ENCODE measurements at places on chromosomes 5 and 9.
A peak's percentile ranks its signal among the peaks of the same experiment; 100 is the strongest.

DNA sequence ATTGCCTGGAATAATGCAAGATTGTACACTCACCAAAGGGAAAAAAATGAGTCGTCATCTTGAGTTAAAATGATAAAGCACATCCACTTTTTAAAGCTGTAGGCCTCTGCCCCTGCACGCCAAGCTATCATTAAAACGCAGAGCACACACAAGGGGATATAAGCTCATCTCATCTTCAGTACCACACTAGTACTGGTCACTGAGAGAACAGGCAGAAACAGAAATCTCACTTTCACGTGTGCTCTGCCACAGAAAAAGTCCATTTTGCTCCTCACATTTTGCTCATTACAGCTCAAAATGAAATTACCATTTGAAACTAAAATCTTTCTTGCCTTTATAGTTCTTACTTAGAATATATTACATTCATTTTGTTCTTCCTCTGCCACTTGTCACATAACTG lies 99.2 kb upstream of the SLC30A5 start:
- no peak for DNase-seq

- DNase-seq: no peak
These were observed 185.5 kb downstream of the TAF11L14 start for GRCh38 chr5:17819783-17820182.

DNA sequence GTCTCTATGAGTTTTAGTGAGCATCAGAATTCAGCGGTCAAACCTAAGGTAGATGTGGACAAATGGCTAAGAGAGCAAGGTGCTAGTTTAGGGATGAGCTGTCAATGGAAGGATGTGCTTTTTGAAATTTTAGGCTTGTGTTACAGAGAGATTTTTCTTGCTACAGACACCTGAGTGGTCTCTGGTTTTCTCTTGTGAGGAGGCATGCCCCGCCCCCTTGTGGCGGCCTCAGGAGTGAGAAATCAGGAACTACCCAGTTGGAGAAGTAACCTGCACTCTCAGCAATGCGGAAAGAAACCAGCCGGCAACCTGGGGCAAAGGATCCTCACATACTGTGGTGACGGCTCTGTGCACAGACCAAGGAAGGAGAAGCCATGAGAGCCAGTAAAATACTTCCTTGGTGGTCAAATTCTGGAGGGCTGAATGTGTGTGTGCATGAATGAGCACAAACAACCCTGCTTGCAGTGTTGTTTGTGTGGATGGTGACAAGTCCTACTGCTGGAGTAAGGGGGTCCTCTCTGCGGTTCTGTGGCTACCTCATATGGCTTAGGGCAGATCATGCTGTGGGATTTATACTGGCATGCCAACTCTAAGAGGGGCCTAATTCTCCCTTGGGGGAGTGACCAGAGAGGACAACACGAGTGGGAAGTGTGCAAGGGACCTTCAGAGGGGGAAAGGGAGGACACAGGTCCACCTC lies 16.7 kb upstream of the HSD17B4 start:
- peak; percentile 23 for DNase-seq

- DNase-seq: peak; percentile 47
These were observed 313.0 kb downstream of the CETN3 start for GRCh38 chr5:90096415-90097081.

DNA sequence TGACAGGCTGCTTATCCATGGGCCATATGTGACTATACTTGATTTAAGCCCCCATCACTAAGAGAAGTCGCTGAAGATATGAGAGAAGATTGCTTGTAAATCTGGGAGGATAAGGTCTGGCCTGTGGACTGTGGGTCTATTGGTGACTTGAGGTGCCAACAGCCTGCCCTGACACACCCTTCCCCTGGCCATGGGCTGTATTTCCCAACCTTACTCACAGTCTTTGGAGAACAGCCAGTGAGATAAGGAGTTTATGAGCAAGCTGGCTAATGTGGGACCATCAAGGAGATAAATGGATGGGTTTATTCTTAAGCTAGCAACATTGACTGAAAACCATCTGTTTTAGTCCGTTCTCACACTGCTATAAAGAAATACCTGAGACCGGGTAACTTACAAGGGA lies 231.3 kb downstream of the ZSWIM6 start:
- no peak for DNase-seq

DNA sequence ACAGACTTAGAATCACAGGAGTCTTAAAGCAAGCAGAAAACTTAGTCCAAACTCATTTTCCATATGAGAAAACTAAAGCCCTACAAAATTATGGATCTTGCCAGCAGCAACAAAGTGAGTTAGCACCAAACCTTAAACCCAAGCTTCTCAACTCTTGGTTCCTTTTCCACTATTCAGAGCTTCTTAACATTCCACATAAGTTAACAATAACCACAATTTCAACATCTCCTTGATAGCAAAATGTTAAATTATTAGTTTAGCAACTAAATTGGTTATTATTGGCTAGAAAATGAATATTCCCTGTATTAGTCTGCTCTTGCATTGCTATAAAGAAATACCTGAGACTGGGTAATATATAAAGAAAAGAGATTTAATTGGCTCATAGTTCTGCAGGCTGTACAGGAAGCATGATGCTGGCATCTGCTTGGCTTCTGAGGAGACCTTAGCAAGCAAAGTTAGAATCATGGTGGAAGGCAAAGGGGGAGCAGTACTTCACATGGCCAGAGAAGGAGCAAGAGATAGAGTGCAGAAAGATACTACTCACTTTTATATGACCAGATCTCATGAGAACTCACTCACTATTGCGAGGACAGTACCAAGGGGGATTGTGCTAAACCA lies 26.2 kb upstream of the ARSB start:
- peak; percentile 8 for DNase-seq

DNA sequence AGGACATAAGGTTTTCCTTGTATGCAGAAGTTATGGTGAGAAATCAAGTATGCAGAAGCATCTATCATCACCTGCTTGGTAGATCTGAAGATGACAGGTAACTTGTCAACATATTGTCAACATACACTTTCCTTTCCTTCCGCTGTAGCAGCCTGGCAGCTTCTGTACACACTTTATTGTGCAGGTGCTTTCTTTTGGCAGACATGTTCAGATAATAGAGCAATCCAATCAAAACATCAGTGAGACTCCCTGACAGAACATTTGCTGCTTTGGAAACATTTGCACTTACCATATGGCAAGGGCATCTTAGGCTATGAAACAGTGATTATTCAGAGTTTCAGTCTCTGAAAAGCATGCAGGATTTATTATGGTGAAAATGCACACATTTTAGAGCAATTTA lies 161.1 kb upstream of the CDH12 start:
- no peak for DNase-seq
